ENCODE measurements at places on chromosomes 12 and 14. TPM values are rescaled to one million over a fixed set of nuclear protein-coding genes. Genes with fewer than 3 reads are reported as not detected.

- no peak for DNase-seq
Measured at GRCh38 chr12:27437839-27438238, 8.7 kb upstream of the SMCO2 start.

DNA sequence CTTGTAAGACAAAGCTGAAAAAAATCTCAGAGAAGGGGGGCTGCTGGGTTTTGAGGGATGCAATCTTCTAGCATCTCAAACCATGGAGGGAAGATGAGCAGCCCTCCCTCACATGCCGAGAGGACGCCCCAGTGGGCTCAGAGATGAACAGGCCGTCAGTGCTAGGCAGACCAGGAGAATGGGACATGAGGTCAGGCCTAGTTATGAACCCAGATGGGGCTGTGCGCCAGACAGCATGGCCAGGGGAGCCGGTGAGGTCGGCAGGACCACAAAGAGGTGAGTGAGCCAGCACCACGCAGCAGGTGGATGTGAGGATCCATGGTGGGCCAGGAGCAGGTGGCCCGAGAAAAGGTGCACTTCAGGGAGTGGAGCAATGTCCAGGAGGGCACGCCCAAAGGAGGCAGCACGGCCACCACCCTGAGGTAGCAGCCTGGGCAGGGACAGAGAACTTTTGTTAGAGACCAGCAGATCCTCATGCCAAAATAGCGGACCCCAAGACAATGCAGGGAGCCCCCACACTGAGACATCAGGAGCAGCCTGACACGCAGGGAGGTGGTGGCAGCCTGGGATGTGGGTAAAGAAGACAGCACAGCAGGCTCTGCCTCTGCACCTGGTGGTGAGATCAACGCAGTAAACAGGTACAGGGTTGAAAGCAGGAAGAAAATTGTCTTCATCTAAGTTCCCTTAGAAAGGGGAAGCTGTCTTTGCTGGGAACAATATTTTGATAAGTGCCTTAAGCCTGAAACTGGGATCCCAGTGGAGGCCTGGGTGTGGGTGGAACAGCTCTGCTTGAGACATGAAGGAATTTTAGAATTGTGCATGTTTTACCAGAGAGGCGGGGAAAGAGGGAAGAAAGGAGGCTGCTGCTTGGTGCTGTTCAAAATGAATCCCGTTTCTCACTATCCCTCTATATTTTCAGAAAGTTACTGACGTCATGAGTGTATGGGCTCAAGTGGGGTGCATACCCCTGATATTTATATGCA, 17.8 kb upstream of the MCRS1 start:
- no peak for DNase-seq

DNA sequence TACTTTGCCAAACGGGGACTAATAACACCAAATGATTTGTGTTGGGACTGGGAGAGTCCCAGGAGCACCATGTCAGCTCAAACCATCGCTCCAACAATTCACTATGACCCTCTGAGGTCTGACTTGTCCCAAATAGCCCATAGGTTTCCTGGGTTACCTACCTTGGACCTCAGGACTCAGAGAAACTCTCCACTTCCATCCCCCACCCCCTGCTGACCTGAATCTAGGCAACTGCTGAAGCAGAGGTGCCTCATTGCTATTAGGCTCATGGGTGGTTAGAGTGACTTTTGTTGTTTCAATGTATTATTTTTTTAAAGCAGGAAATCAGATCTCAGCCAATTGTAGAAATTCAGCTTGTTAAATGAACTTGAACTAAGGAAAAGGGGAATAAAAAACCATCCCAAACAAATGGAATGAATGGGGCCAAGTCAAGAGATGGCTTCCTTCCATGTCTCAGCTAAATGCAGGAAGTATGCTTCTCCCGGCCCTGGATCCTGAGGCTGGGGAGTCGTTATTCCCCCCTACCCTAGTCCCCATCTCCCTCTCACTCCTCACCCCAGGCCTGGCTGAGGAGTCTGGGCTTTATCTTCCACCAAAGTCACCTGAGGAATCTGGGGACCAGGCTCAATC, 80.9 kb upstream of the SLC24A4 start:
- DNase-seq = no peak

DNA sequence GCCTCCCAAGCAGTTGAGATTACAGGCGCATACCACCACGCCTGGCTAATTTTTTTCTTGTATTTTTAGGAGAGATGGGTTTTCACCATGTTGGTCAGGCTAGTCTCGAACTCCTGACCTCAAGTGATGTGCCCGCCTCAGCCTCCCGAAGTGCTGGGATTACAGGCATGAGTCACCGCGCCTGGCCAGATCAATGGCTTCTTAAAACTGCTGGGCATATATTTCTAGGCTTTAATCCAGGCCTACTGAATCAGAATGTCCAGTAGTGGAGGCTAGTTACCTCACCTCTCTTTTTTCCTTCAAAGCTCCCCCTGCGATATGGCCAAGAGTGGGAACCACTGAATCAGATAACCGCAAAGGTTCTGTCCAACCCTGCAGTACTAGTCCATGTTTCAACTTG, 17.1 kb downstream of the POU6F1 start:
- DNase-seq = no peak

DNA sequence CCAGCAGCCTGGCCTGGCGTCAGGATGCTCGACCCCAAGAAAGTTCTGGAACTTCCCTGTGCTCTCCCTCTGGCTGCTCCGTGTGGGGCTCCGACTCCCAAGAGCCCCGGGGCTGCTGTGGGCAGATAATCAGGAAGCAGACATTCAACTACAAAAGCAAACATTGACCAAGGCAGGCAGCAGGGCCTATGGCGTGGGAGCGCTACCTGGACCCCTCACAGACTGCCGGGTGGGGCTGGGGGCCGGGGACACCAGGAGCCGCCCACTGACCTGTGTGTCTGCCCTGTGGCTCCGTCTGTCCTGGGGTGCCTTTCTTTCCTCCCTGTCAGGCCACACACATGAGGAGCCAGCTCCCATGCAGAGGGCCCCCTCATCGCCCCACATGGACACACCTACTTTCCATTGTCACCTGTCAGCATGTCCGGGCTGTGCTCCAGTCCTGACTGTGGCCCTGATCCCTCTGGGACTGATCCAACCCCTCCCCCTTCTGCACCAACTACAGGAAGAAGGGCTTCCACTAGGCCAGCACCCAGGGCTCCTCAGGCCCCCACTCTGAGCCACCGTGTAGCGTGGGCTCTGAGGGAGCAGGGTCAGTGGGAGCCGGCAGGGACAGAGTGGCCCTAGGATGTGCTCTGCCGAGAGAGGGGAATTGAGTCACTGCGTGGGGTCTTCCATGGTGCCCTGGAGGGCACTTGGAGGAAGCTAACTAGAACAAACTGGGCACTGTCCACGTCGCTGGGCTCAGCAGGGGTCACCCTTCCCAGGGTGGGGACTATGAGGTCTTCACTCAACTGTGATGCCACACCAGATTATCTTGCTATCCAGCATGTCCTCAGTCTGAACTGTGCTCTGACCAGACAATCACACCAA, 215.4 kb upstream of the C14orf180 start:
- no peak for DNase-seq

DNA sequence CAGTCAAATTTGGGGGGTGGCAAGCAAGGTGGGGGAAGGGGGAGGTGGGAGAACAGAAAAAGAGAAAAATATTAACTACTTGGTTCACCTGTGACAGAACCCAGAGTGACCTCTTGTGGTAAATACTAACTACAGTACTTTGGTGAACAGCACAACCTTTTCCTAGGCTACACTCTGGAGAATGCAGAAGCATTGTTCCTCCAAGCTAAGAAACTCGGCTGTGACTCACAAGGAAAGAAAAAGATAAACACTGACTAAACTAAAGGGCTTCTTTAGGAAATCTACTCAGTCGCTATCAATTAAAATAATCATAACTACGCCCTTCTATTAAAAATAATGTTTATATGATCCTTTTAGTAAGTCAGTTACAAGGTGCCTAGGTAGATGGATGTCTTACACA, 5.4 kb downstream of the KCNH5 start:
- DNase-seq = peak; percentile 11

DNA sequence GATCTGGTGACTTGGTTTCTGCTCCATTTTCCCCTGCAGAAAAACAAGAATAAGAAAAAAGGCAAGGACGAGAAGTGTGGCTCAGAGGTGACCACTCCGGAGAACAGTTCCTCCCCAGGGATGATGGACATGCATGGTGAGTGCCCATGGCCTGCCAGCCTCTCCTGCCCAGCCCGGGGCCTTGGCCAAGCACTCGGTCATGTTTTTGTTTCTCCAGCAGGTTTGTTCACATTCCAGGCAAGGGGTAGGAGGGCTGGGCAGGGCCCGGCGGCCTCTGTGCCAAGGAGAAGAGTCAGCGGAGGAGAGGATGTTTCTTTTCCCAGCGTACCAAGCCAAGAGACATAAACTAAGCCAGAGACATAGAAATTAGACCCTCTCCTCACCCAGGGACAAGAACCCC, 13.6 kb downstream of the BCL7A start:
- no peak for DNase-seq

DNA sequence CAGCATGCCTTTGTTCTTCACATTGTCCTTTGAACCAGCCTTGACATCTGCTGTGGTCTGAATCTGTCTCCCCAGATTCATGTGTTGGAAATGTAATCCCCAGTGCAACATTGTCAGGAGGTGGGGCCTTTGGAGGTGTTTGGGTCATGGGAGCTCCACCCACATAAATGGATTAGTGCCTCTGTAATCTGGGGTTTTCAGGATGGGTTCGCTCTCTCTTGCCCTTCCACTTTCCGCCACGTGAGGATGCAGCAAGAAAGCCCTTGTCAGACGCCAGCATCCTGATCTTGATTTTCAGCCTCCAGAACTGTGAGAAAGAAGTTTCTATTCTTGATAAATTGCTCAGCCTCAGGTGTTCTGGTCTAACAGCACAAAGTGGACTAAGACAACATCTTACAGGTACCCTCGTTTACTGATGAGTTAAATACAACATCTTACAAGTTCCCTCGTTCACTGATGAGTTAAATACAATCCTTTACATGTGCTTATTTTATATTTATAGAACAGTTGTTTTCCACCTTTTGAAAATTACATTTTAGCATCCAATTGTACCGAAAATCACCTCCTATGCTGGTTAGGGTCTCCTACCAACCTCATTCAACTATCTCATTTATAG, 54.4 kb upstream of the RIMBP2 start:
- DNase-seq = no peak

- no peak for DNase-seq
Measured at GRCh38 chr12:24838531-24838950, 110.4 kb downstream of the BCAT1 start.

- no peak for DNase-seq
Measured at GRCh38 chr12:2195085-2195484, 142.3 kb downstream of the CACNA1C start.

GRCh38 chr12:123164222-123164621, 13.3 kb upstream of the PITPNM2 start:
- no peak for DNase-seq

- no peak for DNase-seq
Measured at GRCh38 chr14:64971491-64971942, 619 bp downstream of the RAB15 start.

- DNase-seq = no peak
Measured at GRCh38 chr14:23409475-23409874, 1.4 kb upstream of the MYH6 start.

- no peak for DNase-seq
Measured at GRCh38 chr14:45968037-45968436, 683.5 kb downstream of the RPL10L start.

- DNase-seq = no peak
Measured at GRCh38 chr14:65949711-65950516, 536.3 kb upstream of the CCDC196 start.

DNA sequence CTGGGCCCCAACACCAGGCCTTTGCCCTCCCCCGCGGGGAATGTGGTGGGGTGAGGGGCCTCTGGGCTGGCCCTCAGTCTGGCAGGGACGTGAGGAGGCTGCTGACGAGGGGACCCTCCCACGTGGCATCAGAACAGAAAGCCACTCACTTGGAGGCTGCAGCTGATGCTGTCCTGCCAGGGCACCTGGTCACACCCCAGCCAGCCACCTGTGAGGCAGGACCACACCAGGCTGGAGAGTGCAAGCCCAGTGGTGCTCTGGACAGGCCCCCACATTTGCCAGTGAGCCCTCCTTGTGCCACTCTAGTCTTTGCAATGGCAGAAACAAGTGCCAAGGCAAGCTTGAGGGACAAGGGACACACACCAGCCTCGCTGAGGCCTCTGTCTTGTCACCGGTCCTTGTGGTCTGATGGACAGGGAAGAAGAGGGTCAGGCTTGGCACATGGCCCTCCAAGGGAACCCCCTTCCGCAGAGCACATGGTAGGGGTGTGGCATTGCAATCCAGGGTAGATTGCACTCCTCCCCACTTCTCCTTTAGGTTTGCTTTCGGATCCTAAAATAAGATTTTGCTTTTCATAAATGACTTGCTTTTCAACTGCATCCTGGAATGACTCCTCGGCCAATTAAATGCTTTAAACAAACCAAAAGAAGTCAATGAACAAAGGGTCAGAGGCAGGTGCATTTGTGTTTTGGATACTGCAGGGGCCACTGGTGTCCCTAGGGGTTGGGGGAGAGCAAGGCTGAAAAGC, 53.7 kb downstream of the CCDC88C start:
- no peak for DNase-seq

GRCh38 chr14:106021832-106022231, 495.4 kb downstream of the TMEM121 start:
- no peak for DNase-seq

GRCh38 chr12:89040146-89040964, 311.9 kb downstream of the DUSP6 start:
- DNase-seq = no peak

DNA sequence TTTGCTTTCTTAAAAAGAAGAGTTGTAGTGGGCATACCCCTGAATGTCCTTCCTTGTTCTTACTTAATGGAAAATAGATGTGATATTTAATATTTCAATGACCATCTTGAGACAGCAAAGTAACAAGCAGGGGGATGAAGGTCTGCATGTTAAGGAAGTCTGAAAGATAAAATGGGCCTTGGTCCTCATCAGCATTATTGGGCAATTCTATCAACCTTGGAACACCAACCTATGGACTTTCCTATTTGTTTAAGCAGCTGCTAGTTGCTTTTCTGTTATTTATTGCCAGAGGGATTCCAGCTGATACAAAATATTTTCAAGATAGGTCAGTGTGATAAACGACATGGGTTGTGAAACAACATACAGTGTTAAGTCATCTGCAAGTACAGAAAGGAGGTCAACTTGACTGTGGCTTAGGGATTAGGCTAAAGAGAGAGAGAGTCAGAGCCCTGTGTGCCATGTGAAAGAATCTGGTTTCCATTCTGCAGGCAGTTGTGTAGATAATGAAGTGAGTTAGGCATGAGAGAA, 16.4 kb upstream of the A2M start:
- DNase-seq = no peak

GRCh38 chr12:109203480-109203879, 87.1 kb downstream of the ACACB start:
- DNase-seq = no peak

Gene MMAB
- total RNA-seq = 38.6 TPM

Gene FAM186B
- 0.13 TPM for total RNA-seq

Gene SOCS2
- 3.8 TPM for total RNA-seq

Gene DNAL1
- 7.2 TPM for total RNA-seq

Gene SIX1
- 0.73 TPM for total RNA-seq

Gene KRT2
- total RNA-seq = not detected

Gene TAS2R8
- not detected for total RNA-seq

Gene ZNF891
- total RNA-seq = 0.53 TPM

Gene TUNAR
- total RNA-seq = not detected

Gene BDKRB2
- total RNA-seq = not detected

Gene KRT74
- not detected for total RNA-seq

All from pulmonary artery endothelial cell (primary cell).